ENCODE measurements at places on chromosomes 7 and 10.
A peak's percentile ranks its signal among the peaks of the same experiment; 100 is the strongest.

DNA sequence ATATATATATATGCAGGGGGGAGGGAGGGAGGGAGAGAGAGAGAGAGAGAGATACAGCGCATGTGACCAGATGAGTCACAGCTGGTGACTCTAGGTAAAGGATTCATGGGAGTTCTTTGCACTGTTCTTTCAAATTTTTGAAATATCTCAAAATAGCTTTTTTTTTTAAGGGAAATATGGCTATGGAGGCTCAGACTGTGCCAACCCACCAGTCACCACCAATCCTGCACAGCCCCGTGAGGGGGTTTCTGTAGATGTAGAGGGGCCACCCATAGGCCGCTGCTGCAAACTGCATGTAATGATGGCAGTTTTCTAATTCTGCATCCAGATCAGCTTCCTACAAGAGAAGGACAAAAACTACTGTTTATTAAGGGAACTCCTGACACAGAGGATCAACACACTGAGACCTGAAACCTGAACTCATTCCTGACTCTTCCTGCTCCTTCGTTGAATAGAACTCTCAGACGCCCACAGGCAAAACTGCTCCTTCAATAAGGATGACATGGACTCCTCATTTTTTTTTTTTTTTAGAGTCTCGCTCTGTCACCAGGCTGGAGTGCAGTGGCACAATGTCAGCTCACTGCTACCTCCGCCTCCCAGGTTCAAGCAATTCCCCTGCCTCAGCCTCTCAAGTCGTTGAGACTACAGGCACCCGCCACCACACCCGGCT is 17.3 kb downstream of the DAGLB start:
- DNase-seq = no peak

- DNase-seq = no peak
Measured at GRCh38 chr7:31778296-31778695, 91.3 kb downstream of the PPP1R17 start.

GRCh38 chr10:50293513-50294313 is 42.4 kb upstream of the ASAH2 start:
- DNase-seq = no peak

DNA sequence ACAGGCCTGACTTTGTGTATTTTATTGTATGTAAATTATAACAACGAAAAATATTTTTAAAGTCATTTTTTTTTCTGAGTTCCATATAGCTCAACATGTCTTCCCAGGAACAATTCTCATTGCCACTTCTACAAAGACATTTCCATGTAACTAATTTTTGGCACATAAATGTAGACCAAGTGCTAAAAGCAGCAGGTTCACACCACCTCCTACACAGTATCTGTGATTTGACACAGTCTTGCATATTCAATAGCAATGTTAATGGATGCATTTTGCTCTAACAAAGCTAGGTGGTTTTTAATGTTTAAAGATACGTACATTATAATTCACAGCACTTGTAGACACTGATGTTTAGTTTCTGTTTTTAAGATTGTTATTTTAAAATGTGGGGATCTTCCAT is 346.5 kb downstream of the GPAM start:
- no peak for DNase-seq

DNA sequence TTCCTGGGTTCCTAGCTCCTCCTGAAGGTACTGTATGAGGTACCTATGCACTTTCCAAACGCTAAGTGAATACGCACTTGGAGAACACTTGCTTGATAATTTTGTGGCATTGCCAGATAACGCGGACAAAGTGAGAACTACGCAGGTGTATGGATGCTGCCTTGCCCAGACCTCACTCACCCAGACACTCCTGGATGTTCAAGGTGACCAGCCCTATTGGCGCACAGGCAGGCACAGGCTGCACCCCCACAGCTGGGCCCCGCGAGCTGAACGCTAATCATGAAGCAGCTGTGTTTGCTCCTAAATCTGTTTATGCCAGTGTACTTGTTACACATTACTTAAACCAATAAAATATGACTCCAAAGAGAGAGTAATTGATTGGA is 27.3 kb downstream of the DIP2C start:
- DNase-seq = no peak

- no peak for DNase-seq
Measured at GRCh38 chr10:130491693-130492050, 355.5 kb downstream of the GLRX3 start.

DNA sequence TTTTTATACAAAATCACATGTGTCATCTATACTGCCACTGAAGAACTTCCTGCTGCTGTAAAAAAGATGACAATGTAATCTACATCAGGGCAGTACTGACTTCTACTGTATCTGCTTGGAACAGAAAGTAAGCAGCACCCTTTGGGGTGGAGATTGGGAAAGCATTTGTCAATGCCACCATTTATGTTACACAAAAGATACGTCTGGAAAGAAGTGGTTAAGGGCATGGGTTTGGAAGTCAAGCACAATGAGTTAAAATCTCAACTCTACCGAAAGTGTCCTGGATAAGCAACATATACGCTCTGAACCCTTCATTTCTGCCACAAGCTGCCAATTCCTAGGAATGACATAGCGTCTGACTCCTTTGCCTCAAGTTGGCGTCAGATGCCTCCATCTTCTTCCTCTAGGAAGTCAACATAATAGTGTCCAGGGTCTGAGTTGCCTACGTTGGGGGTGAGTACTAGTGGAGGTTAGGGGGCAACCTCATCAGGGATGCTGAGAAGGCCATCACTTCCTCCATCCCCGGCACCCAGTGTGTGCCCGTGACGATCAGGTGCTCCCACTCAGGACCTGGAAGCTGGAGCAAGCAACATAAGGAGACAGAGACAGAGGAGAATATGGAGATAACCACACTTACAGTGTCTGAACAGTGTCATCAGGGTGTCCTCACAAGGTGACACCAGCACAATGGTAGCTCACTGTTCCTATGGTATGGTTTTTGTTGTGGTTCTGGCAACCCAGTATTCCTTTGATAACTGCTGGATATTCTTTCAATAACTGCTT is 58.3 kb downstream of the SGMS1 start:
- DNase-seq = no peak

GRCh38 chr7:71016401-71016800 is 115.5 kb upstream of the GALNT17 start:
- no peak for DNase-seq

- DNase-seq = no peak
Measured at GRCh38 chr7:26538216-26538615, 246.6 kb downstream of the SNX10 start.

DNA sequence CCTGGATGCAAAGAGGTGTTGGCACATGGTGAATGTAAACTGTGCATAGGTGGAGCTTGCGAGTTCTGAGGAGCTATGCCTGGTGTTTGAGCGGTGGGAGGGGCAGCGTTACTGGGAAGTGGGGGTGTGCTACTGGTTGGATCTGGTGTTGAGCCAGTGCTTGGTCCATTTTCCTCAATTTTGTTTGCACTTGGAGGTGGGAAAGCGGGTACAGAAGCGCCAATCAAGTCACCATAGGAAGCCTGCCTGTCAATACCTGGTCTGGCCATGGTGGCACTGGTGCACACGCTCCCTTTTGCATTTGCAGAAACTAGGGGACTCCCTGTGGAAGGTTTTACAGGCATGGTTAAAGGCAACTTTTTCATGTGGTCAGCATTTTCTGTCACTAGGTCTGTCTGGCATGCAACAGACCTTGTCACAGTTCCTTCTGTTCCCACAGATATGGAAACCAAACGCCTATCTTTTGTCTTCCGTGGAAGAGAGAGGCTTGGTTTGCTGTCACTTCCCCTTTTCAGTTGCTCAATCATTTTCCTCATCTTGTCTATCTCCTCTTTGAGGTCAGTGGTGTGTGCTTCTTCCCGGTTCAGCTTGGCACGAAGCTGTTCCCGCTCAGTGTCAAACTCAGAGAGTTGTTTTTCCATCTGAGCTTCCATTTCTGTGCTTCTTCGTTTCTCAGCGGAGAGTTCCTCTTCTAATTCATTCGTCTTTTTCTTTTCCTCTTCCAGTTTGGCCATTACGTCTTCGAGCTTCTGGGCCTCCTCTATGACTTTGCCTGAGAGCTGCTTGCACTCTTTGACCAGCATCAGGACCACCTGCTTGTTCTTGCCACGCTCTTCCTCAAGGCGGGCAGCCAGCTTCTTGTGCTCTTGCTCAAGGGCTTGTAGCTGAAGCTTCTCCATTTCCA is 81.1 kb downstream of the CTTNBP2 start:
- peak; percentile 50 for DNase-seq

DNA sequence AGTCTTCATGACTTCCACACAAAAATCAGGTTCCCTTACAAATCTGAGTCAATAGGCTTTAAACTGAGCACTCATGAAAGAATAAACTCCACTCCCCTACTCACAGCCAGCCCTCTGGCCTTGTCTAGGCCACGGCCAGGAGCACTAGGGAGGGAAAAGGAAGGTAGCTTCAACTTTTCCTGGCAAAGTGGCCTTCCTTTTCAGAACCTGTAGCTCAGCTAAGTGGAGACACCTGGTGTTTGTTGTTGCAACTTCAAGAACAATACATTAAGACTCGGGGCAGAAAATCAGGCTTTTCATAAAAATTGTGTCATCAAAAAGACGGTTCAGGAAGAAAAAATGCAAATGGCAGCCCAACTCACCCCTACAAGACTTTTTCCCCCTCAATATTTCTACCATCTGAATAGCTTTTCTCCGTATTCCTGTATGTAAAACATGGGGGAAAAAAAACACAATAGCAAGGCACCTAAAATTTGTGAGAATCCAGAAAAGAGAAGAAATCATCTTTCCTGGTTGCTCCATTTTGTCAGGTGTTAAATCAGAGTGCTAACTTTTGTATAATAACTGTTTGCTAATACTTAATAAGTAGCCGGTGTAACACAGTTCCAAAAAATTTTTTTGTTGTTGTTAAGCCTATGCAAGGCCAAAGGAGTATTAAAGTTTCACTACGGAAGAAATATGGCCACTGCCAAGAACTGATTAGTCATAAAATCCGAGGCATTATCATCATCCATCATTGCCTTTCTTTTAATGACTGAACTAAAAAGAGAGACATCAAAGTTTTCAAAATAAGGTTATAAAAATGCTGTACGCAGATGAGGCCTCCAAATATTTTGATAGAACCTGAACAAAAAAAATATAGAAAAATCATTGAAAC is 66.2 kb upstream of the ARID5B start:
- peak; percentile 82 for DNase-seq

DNA sequence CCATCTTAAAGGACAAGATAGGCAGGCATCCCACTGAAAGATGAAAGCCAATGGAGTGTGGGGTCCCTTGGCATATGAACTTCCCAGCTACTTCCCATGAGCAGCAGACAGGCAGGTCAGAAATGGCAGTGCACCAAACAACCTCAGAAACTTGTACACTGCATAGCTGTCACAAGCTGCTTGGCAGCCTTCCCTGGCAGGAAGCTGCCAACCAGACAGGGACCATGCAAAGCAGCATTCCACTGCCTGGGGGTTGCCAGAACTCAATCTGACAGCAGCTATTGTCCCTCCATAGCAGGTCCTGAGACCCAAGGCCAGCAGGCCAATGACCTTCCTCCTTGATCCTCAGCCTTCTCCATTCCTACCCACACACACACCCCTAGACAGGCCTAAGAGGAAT is 139.5 kb downstream of the PLCE1 start:
- DNase-seq = no peak

GRCh38 chr10:130891066-130891465 is 420.5 kb downstream of the TCERG1L start:
- no peak for DNase-seq

DNA sequence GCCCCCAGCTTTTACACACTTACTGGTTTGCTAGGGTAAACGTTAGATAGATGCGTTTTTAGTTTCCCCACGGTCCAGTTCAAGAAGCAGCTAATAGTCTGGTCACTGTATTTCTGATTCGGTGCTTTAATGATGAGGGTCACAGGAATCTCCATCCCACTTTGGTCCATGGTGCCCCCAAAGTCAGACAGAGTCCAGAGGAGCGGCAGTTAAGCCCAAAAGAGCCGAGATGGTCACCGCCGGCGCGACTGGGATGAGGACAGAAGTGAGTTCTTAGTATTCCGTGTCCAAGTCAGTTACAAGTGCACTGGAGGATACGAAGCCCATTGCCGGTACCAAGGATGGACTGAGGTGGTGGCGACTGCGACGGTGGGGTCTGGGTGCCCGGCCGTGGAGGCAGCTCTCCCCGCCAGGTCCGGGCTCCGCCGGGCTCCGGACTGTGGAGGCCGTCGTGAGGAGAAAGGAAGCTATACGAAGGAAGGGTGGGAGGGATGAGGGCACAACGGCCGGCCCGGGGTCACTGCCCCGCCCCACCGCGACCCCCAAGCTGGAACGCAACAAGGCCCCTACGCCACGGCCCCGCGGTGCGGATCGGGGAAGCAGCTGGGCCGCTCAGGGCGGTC is 663 bp downstream of the HERPUD2 start:
- no peak for DNase-seq
